ENCODE measurements at places on chromosomes 3 and 15.

DNA sequence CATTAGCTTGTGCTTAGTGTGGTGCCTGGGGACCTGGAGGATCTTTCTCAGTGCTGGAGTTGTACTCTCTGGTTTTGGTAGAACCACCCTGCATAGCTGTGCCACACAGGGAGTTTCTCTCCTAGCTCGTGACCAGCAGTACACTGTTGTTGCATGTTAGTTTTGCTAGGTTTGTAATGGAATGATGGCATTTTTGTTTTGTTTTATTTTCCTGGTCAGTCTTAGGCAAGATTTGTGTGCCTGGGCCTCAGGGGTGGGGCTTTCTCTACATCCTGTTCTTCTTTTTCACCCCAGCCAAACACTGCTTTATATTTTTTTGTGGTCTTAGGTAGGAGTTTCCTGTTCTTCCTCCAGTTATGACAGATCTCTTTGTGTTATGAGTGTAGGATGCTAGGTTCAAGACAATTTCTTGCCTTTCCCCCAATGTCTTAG, 534.5 kb upstream of the KCNMB2 start:
- peak; percentile 34 for DNase-seq

DNA sequence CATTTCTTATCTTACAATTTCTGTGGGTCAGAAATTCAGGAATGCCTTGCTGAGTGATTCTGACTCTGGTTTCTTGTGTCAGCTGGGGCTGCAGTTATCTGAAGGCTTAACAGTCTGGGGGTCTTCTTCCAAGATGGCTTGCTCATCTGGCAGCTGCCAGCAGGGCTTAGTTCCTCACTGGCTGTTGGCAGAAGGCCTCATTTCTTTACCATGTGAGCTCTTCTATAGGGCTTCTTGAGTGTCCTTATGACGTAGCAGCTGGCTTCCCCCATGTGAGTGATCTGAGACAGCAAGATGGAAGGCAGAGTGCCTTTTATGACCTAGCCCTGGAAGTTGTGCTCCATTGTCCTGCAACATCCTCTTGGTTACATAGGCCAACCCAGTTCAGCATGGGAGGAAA, 82.0 kb upstream of the PDZRN3 start:
- DNase-seq: no peak

- no peak for DNase-seq
Measured at GRCh38 chr15:91880373-91880772, 26.9 kb downstream of the SLCO3A1 start.

GRCh38 chr3:62882676-62883200, 7.5 kb upstream of the CADPS start:
- DNase-seq: no peak

DNA sequence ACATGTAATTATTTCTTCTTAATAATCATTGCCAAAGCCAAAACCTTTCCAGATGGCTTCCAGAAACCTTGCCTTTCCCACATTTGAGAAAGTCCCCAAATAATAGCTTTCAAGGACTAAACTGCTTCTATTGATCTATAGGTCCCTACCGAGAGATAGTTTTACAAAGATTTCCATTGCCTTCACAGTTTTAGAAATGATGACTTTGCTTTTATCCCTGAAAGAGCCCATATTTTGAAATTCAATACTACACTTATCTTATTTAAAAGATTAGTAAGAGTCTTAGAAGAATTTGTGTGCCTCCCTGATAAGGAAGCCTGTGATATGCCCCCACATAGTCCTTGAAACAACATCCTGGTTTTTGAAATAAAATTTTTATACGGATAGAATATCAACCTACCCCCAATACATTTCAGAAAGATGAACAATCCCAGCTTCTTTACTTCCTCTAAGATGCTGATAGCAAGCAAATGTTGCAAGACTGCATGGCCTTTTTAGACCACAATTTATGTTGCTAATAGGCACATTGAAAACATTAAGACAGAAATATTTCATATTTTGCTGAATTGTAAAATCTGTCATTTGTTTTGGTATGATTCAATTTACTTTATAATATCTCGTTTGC, 146.3 kb downstream of the TMCO5A start:
- DNase-seq: no peak

- no peak for DNase-seq
Measured at GRCh38 chr3:107562969-107563529, 40.3 kb downstream of the BBX start.

DNA sequence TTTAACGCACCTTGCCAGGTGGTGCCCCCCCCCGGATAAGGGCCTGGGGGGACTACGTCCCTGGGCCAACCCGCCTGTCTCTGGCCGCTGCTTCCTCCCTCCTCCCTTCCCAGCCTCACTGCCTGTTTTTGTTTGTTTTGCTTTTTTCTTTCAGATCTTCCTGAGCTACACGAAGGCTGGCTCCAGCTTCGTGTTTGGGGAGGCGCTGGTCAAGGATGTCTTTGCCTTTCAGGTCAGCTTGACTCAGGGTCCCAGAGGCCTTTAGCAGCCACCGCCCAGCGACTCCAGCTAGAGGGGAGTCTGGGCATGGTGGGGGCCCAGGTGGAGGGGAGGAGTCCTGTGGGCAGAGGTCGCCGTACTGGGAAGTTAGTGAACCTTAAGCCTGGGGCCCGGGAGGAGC, 24.1 kb downstream of the SLC28A1 start:
- no peak for DNase-seq

GRCh38 chr15:77282333-77282732, 137.6 kb downstream of the PEAK1 start:
- no peak for DNase-seq

DNA sequence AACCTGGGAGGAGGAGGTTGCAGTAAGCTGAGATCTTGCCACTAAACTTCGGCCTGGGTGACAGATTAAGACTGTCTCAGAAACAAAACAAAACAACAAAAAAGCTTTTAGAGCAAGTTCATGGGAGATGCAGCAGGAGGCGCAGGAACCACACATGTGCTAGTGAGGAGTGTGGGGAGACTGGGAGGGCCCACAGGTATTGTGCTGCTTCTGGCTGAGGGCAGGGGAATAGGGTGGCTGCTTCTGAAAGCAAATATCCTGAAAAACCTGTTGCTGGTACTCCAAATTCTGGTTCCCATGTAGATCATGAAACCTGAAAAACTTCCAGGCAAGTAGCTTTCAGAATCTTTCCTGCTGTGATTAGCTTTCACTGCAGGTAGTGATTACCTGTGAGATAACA, 22.1 kb downstream of the TYRO3 start:
- DNase-seq: no peak
